Activated CD4-positive, alpha-beta T cell treated with anti-CD3 and anti-CD28 coated beads for 48 hours (primary cell): ENCODE measurements at places on chromosomes 2 and 18.
A peak's percentile ranks its signal among the peaks of the same experiment; 100 is the strongest.

- DNase-seq: no peak
These were observed 48.8 kb upstream of the LCLAT1 start for GRCh38 chr2:30398084-30398873.

GRCh38 chr2:176159663-176160250 lies 2.6 kb downstream of the HOXD3 start:
- DNase-seq: no peak

DNA sequence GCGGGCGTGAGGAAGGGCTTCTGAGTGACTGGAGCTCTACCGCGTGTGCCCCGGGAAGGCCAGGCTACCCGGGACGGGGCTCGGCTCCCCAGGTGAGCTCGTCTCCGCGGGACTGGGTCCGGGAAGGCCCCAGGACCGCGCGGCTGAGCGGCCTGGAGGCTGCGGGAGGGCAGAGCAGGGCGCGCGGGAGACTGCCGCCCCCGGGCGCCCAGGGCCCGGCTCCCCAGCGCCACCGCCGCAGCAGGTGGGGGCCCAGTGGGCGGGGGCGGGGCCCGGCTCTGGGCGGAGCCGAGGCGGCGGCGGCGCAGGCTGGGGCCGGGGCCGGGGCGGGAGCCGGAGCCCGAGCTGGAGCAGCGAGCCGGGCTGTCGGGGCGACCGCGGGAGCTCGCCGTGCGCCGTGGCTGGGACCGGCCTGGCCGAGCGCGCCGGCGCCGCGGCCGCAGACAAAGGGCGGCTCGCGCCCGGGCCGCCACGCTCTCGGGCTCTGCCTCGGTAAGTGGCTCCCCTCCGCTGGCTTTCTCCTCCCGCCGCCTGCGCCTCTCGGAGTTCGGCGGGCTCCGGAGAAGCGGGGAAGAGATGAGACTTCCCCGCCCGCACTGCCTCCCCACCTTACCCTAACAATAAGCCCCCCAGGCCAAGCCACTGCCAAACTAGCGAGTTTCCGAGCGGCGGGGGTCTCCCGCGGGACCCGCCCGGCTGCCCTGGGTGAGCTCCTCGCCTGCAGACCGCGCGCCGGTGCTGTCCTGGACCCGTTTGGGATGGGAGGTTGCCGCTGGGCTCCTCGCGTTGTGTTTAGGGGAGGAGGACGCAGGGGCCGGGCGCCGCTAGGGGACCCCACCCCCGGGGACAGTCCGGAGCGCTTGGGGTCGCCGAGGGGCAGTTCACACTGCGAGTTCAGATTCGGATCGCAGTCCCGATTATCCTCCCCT lies at the start of gene MAPK4:
MAPK4 (plus strand) TSS at position 336 of the 929 bp plus-strand sequence. CDS start 103,872 bp downstream, outside the sequence.
- DNase-seq: peak; percentile 15

- DNase-seq: peak; percentile 95
These were observed 44.7 kb downstream of the MRPS5 start for GRCh38 chr2:95076705-95077529.

DNA sequence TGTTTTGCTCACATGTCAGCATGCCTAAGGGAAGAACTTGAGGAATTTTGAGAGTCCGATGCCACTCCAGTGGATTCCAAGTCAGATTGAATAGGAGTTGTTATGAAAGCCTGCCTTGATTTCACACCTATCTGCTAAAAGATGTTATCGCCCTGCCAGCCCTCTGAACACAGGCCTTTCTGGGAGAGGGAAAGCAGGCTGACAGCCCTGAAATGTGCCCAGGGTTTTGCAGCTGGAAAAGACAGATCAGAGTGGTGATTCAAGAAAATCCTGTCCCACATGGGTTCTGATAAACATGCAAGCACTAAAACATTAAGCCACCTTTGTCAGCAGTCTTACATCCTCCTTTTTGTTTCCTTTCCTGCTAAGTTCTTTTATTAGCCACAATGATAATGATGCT lies 1752.9 kb upstream of the CELF4 start:
- no peak for DNase-seq

GRCh38 chr2:170073288-170073687 lies 104.7 kb upstream of the MYO3B start:
- no peak for DNase-seq

DNA sequence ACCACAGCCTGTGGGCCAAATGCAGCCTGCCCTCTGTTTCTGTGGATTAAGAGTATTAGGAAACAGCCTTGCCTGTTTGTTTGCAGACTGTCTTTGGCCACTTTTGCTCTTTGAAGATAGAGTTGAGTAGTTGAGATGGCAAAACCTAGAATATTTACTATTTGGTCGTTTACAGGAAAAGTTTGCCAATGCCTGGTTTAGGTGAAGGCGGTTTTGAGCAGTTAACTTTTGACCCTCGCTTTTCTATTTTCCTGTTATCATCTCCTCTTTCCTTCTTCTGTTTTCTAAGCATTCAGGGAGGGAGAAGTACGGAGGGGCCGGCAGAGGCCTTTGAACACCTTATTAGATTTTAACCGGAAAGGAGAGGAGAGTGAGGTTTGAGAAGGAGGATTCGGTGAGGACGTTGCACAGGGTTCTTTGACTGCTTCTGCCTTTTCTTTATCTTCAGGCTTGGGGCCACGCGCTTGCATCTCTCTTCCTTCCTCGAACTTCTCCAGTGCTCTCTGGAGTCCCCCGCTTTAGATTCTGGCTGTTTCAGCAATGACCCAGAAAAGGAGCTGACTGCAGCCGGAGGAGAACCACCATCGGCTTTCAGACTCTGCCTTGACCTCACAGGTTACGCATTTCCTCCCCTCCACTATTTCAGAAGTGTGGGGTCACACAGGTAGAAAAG lies 39.2 kb downstream of the IL1R2 start:
- DNase-seq: no peak

- DNase-seq: no peak
These were observed 32.6 kb downstream of the BCL2 start for GRCh38 chr18:63286926-63287325.

DNA sequence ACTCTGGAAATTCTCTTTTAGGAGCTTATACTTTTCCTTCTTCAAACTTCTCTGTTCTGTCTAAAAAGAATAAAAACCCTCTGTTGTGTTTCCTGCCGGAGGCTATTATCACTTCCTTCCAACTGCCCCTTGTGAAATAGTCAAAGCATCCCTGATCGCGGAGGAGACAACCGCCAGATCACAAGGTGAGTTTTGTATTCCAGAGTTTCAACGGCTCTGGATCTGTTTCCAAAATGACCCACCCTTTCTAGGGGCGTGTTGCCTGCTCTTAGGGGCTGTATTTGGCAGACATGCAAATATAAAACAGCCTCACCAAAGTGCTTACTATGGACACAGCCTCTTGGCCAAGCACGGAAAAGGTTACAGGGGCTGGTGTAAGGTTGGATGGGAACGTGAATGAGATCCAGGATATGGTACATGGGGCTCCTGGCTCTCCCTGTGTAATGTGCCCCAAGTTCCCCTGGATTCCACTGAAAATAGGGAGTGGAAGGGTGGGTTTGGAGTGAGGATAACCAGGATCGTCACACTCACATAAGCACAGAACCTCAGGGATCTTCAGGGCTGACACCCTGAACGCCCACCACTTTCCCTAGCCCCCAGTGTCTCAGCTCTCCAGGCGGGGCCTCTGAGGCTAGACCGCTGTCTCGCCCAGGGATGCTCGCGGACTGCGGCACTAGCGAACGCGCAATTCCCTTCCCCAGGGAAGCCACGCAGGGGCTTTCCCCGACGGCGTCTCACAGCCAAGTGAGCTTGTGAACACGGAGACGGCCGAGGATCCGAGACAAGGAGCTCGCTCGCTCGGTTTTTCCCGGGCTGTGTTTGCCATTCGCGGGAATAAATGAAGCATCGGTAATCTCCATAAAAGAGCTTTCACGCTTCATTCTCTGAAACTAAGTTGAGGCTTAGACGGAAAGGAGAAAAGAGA lies 14.4 kb downstream of the EN1 start:
- DNase-seq: no peak

DNA sequence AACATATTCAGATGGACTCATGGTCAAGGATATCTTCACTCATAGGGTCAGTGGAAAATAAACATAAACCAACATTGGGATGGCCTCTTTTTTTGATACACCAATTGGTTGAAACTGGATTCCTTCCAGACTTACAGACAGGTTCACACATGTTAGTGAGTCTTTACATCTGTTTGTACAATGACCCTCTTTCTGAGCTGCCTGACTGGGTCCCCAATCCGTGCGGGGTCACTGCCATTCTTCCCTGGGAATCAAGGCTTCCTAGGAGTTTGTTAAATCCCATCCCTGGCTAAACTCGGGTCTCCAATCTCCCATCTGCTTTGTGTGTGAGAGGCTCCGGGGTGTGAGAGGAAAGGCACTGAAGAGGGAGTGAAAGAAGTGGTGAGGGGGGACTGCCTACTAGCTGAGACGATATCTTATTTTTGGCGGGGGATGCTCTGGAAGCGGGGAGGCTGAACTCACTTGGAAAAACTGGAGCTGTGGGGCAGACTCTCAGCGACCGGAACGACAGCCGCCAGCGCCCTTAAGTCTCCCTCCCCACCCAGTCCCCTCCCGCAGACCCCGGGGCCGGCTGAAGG lies 487 bp downstream of the STARD6 start:
- no peak for DNase-seq

- DNase-seq: no peak
These were observed 112.6 kb downstream of the ZBTB7C start for GRCh38 chr18:48296581-48296980.

DNA sequence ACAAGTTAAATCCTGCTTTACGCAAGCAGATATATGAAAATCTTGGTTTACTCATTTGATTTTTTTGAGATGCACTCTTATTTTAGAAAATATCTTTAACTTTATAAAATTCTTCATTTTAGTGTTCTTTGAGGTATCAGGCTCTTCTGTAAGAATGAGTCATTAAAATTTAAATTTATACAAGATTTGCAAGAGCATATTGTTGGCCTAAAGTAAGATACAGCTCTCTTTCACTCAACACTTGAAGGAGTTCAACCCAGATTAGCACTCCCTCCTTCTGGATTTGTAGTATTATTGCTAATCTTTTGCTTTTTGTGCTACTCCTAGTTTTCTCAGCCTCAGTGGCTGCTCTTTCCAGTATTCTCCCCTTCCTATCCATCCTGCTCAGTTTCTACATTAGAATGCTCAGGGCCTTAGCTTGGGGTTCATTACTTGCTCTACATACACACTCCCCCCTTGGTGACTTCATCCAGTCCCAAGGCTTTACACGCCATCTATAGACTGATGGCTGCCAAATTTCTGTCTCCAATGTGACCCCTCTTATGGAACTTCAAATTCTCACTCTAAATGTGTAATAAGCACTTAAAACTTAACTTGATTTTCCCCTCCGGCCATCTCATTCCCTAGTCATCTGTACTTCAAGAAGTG lies 425.3 kb upstream of the FANCL start:
- no peak for DNase-seq

DNA sequence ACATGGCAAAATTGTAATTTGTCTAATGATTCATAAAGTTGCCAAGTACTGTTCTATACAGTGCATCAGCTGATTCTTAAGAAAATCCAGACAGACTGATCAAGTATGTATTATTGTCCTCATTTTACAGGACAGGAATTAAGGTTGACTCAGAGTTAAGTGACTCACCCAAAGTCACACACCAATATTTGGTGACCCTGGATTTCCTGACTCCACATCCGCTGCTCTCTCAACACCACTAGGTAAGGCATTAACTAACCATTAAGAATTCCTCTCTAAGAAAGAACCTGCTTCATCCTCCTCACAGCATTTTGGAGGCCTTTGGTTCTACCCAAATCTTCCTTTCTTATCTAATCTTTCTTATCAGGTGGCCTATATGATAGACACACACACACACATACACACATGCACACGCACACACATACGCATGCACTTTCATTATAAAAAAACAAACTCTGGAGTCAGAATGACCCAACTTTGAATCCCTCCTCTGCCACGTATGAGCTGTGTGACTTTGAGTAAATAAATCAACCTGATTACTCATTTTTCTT lies 150.8 kb downstream of the ANKRD44 start:
- DNase-seq: peak; percentile 43

DNA sequence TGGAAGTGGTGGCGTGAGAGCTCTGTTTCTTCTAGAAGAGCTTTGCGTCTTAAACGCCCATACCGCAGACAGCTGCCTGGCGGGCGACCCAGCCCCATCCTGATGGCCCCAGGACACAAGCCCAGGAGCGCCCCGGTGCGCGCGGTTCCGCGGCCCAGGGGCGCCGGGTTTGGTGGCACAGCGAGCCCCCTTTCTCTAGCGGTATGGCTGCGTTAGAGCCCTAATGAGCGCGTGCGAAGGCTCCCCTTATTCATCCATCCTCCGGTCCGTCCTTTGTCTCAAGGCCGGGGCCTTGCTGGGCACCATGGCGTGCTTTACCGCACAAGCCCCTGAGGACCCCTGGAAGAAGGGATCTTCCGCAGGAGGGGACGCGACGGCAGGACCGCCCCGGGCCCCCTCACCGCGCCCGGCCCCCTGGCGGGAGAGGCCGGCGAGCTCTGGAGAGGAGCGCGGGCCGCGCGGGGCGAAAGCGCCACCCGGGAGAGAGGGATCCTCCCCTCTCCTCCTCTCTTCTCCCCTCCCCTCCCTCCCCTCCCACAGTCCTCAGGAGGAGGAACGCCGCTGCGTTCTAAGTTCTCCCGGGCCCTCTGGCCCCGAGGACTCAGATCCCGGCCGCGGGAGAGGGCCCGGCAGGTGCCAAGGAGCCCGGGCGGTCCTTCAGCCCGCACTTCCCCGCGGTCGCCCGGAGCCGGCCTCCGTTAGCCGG lies 626 bp upstream of the SLC1A4 start:
- peak; percentile 67 for DNase-seq

GRCh38 chr2:152648336-152648735 lies 68.9 kb downstream of the PRPF40A start:
- DNase-seq: no peak

DNA sequence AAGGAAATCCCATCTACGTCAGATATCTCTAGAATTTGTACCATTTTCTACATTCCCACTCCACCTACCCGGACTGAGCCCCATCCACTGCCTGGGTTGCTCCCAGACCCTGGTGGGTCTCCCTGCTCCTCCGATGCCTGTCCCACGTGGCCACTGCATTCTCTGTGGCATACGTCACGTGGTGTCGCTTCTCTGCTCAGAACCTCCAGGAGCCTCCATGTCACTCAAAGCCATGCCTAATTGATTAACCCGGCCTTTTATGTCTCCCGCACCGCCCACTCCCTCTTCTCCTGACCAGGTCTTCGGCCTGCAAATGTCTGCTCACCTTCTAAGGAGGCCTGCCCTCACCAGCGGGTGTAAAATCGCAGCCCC lies 176.6 kb downstream of the HDAC4 start:
- DNase-seq: no peak

DNA sequence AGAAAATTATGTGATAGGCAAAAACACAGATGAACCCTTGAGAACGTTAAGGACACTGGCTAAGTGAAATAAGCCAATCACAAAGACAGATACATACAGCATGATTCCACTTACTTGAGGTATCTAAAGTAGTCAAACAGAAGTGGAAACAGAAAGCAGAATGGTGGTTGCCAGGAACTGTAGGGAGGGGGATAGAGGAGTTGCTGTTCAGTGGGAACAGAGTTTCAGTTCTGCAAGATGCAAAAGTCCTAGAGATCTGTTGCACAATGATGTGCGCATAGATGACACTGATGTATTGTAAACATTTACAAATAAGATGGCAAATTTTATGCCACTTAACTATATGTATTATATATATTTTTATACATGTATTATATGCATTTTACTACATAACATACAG lies 59.7 kb downstream of the POLE4 start:
- no peak for DNase-seq

GRCh38 chr2:214775971-214776370 lies 33.5 kb downstream of the BARD1 start:
- no peak for DNase-seq
